Lower lobe of right lung (tissue), 2 donors: ENCODE measurements at places on chromosomes 6 and 20.

DNA sequence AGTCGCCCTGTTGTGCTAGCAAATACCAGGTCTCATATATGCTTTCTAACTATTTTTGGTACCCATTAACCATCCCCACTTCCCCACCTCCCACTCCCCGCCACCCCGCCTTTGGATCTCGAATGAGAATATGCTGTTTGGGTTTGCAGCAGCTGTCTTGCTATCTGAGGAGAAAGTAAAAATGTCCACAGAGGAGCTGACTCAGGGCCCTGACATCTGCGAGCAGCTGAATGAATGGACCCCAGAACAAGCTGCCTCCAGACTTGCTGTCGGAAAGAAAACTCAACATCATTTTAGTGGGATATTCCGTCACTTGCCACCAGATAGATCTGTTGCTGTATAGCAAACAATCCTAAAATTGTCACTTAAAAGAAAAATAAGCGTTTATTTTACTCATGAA lies 103.7 kb downstream of the LINC00237 start:
- no peak for DNase-seq

- DNase-seq: peak; percentile 17
Observed at GRCh38 chr6:133945158-133945557, 7.9 kb upstream of the TBPL1 start.

- DNase-seq: no peak
Observed at GRCh38 chr6:107152638-107153430, 37.5 kb upstream of the BEND3 start.

- DNase-seq: no peak
Observed at GRCh38 chr6:130841128-130841728, 14.0 kb downstream of the SMLR1 start.

DNA sequence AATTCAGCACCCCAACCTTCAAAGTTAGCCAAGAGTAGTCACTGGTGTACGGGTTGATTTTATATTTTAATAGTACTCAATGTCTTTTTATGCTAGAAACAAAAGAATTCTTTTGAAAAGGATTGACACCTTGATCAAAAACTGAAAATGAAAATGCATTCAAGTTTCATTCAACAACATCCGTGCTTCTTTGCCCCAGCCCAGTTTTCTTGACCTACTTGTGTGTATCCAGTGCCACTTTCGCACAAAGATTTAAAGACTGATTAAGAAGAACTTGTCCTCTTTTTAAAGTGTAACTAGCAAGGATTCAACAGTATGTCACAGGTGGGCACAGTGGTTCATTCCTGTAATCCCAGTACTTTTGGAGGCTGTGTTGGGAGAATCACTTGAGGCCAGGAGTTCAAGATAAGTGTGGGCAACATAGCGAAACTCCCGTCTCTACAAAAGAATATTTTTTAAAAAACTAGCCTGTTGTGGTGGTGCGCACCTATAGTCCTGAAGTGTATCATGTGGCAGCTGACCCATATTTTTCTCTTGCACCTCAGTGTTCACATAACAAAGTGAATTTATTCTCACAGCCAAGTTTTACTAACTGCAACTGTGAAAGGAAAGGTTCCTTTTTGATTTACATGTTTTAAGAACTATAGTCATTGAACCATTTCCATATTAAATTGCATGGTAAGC lies 22.7 kb upstream of the CD2AP start:
- DNase-seq: no peak

GRCh38 chr6:27149150-27149549 lies 98.4 kb upstream of the PRSS16 start:
- no peak for DNase-seq

DNA sequence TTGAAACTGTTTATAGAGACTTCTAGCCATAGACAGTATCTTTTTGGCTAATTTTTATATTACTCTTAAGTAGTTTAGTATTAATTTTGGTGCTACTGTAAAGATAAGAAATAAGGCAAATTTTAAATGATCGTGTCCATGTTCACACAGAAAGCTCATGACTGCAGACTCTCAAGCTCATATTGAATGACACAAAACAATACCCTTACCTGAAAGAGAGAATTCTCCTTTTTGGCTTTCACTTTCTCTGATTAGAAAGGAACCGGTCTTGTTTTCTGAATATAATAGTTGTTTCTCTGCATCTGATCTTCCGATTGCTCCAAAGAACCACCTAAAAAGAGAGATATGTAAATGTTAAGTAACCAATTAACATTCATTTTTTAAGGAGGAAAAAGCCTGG lies 57.0 kb downstream of the FRK start:
- no peak for DNase-seq

DNA sequence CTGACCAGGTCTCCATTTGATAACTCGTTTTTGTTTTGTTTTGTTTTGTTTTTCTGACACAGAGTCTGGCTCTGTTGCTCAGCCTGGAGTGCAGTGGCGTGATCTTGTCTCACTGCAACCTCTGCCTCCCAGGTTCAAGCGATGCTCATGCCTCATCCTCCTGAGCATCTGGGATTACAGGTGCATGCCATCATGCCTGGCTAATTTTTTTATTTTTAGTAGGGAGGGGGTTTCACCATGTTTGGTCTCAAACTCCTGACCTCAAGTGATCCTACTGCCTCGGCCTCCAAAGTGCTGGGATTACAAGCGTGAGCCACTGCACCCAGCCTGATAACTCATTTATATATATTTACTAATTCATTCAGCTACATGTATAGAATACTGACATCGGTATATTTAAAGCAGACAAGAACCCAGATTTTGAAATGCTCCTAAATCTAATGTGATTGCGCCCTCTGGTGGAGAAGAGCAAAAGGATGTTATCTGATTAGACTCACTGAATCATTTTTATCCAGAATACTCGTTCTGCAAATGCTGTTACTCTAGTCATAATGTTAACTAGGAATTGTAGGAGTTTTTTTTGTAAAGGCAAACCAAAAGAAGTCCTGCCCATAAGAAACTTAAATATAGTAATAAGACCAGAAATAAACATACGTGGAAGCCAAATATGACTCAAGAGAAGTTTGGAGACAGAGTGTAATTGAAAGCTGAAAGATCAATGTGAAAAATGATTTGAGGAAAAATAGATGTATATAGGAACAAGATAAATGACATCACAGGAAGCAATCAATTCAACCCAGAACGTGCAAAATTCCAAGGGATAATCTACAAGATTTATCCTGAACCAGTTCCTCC lies 5.3 kb upstream of the COL12A1 start:
- DNase-seq: no peak

DNA sequence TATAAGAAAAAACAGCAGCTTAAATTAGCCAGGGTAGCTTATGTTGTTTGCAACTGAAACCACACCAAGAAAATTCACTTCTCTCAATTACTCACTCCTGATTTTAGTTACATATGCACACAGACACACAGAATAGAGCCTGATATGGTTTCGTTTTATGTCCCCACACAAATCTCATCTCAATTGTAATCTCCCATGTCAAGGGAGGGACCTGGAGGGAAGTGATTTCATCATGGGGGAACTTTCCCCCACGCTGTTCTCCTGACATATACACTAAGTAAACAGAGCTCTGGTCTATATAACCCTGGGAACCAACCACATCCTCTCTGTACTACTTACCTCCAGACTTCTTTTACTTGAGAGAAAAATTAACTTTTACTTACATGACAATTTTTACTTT lies 9.8 kb downstream of the OR12D1 start:
- no peak for DNase-seq

GRCh38 chr6:111406200-111406721 lies 76.8 kb downstream of the REV3L start:
- DNase-seq: no peak

DNA sequence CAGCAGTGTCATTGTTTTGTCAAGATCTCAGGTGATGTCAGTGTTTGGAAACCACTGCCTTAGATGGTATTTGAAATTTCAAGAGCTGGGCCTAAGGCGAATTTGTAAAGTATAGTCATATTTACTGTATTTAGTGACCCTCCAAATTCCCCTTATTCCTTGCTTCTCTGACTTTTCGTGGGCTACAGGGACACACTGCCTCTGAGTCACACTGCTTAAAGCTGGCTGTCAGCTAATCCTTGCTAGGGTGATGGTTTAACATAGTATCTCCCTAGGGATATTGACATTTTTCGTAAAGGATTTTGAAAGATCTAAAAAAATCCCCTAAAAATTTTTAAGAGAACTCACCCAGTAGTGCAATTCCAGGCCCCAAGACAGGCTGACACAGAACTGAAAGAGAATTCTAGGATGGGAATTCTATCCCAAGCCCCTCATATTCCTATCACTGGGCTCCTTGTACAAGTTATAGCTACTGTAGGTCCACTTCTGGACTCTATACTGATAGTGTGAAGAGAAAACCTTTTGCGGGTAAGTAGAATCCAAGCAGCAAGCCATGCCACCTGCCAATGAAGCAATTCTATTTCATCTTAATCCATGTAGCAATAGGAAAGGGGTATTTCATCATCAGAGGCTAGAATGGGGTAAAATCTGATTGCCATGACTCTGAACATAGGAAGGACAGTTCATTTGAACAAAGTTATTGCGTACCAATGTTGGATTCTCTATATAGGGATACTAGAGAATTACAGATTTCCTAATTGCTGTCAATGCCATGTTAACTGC lies 4.3 kb downstream of the BMP6 start:
- DNase-seq: no peak

DNA sequence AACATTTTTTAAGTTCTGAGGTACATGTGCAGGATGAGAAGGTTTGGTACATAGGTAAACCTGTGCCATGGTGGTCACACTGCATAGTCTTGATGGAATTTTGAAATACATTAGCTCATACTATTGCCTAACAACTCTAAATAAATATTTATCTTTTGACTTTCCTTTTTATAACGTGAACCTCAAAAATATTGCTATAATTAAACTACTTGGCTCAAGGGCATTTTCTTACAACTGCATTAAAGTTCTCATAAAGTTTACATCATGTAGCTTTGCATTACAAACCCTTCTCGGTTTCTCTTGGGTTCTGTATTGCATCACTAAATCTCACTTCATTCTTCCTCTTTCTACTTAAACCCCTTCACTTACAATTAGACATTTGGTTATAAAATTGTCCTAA lies 636.0 kb upstream of the PTCHD4 start:
- DNase-seq: no peak

GRCh38 chr6:145352382-145353080 lies 382.8 kb downstream of the EPM2A start:
- DNase-seq: no peak

- DNase-seq: no peak
Observed at GRCh38 chr20:57952136-57952535, 242.3 kb upstream of the PMEPA1 start.
